NCI-H1092 treated with DMSO at 0.1 percent for 48 hours (cell line): ENCODE measurements at places on chromosomes 11 and 22.

- DNase-seq = peak; percentile 65
Observed at GRCh38 chr11:73322382-73323306, 14.6 kb downstream of the ARHGEF17 start.

- DNase-seq = no peak
Observed at GRCh38 chr11:12284316-12285050, 92.9 kb upstream of the PARVA start.

DNA sequence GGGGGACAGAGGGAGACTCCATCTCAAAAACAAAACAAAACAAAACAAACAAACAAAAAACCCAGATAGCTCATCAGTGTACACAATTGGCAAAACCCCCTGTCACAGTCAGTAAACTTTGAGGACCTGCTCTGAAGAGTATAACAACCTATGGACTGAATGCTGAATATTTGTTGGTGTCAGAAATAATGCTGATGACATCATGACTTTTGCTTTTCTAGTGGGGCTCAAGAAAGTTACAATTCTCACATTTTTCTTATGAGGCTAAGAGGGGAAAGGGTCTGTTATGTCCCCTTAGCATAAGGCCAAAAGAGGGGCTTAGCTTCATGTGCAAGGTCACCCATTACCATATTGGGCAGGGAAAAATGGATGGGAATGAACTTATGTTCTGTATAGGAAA lies 207.4 kb downstream of the NELL1 start:
- DNase-seq = no peak

DNA sequence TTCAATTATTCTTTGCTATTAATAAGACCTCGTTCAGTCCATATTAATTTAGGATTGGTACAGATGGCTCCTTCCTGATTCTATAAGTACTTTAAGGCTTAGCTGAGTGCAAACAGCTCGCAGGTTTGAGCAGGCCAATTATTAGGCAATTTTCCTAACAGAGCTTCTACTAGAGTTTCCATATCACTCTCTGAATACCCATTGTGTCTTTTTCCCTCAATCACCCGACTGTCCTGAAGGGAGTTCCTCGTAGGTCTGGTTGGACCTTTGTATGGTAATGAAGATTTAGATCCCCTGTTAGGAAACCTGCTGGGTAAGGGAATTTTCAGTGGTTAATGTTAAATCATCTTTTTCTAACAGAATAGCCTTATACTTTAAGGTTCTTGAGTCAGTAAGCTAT lies 61.1 kb downstream of the ARHGAP42 start:
- no peak for DNase-seq

DNA sequence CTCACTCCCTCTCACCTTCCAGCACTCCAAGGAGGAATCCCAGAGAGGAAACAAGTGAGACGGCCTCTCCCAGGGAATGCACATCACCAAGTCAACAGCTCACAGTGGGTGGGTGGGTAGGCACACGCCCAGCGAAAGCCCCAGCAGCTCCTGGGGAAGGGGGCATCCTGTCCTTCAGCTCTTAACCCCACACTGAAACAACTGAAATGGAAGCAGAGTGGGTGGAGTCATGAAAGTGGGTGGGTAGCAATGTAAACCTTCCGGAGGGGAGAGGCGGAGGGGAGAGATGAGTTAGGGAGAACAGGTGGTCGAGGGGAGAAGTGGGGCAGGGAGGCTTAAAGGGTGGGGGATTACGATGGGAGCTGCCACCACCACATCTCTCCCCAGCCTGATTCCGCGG lies 5.4 kb downstream of the MCHR1 start:
- no peak for DNase-seq

- no peak for DNase-seq
Observed at GRCh38 chr22:30423301-30423958, 2.1 kb upstream of the MTFP1 start.

GRCh38 chr11:22670830-22671229 lies 4.4 kb downstream of the GAS2 start:
- DNase-seq = peak; percentile 25

- DNase-seq = no peak
Observed at GRCh38 chr11:576811-577610, 741 bp downstream of the PHRF1 start.

- DNase-seq = no peak
Observed at GRCh38 chr11:62644220-62644619, 2.2 kb downstream of the GANAB start.

DNA sequence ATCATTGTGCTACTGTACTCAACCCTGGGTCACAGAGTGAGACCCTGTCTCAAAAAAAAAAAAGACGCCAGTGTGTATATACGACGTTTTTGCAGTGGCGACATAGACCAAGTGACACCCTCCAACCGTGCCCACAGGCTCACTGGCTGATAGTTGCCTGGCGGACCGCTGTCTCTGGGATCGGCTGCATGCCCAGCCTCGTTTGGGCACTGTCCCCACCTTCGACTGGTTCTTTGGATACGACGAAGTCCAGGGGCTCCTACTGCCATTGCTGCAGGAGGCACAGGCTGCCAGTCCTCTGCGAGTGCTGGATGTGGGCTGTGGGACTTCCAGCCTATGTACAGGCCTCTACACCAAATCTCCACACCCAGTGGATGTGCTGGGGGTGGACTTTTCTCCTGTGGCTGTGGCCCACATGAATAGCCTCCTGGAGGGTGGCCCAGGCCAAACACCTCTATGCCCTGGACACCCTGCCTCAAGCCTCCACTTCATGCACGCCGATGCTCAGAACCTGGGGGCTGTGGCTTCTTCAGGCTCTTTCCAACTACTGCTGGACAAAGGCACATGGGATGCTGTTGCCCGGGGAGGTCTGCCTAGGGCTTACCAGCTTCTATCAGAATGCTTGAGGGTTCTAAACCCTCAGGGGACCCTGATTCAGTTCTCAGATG lies 1.3 kb downstream of the CSKMT start:
- DNase-seq = no peak

DNA sequence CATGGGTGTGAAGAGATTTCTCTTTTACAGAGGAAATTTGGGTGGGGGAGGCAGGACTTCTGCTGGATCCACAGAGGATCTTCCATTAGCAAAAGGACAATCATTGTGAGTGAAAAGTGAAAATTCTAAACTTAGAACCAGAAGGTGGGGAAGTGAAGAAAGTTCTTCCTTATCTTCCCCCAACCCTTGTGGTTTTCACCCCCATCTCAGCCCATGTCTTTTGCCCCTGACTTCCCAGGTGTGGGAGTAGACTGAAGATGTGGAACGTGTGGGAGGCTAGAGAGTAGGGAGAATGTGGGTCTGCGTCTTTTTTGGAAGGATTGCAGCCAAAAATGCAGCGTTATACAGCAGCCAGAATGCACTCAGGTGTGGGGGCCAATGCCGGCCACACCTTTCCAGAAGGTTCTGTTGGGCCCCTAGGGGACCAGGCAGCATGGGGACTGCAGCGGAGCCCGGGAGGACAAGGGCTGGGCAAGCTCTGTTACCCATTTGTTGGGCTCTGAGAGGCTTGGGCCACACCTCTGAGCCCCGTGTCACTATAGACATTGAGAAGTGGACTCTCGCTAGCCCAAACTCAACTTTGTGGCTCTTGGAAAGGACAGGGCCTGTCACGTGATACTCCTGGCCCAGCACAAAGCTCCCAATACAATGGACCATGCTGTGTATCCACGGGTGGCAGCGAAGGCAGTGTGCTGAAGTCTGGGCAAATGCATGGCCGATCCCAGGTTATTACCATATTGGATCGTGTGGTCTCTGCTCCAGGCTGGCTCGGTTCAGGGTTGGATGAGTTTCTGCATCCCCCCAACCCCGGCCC lies 32.8 kb upstream of the LINC01488 start:
- no peak for DNase-seq

- no peak for DNase-seq
Observed at GRCh38 chr22:19784384-19785175, 24.0 kb downstream of the TBX1 start.

- no peak for DNase-seq
Observed at GRCh38 chr11:111204211-111204610, 41.3 kb upstream of the POU2AF2 start.

- DNase-seq = peak; percentile 72
Observed at GRCh38 chr11:119361056-119361787, 14.7 kb upstream of the MFRP start.

DNA sequence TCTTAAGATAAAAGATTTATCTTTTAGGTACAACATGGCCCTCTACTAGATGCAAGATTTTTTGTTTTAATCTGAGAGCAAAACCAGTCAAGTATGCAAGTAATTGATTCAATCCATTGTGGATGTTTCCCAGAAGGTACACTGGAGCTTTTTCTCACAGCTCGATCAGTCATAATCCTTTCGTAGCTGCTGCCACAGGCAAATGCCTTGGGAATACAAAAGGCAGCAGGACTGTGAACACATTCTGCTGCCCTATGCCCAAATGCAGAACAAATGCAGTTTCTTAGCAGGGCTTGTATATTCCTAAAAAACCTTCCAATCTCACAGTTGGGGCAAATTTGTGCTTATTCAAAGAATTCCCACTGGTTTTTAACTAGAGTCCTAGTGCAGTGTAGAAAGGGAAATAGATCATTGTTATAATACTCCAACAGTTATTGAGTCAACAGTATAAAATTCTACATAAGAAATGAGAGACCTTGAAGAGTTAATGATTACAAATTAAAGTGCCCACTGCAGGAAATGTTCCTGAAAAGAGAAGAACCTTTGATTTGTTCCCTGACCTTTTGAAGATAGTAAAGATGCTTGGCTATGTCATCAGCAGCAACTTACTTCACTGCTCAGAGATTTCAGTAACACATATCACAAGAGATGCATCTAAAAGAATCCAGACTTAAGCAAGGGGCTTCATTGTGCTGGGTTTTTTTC lies 14.1 kb downstream of the LPXN start:
- no peak for DNase-seq

GRCh38 chr11:65777821-65778361 lies 2.9 kb downstream of the AP5B1 start:
- DNase-seq = no peak

- DNase-seq = no peak
Observed at GRCh38 chr11:2203440-2204259, 32.0 kb upstream of the TH start.

DNA sequence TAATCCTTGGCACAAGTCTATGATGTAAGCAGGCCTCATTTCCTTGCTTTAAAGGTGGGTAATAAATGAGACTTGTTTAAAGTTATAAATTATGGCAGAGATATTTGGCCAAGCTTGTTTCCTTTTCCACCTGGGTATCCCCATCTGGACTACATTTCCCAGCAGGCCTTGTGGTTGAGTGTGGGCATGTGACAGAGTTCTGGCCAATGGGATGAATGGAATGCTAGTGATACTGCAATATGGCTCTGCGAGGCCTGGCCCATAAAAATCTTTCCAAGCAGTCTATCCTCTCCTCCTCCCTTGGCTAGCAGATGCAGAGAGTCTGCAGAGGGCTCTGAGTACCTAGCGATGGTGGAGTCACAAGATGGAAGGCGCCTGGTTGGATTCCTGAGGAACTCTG lies 102.5 kb downstream of the TIMP3 start:
- peak; percentile 27 for DNase-seq

DNA sequence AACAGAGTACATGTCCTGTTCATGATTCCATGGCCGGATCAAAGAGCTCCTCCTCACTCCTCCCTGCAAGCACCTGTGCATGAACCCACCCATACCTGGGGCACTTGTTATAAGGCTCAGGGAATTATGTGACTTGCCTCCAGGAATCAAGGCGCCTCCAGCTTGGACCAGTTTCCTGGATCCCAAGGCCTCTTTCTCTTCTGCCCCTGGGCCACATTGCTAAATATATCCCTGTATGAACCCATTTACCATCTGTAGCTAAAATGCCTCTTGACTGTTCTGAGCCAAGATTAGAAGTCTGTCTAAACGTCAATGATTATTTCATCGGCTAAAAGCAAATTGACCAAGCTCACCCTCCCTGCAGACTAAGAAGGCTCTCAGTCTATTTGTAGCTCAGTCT lies 135.6 kb downstream of the KIRREL3 start:
- no peak for DNase-seq

DNA sequence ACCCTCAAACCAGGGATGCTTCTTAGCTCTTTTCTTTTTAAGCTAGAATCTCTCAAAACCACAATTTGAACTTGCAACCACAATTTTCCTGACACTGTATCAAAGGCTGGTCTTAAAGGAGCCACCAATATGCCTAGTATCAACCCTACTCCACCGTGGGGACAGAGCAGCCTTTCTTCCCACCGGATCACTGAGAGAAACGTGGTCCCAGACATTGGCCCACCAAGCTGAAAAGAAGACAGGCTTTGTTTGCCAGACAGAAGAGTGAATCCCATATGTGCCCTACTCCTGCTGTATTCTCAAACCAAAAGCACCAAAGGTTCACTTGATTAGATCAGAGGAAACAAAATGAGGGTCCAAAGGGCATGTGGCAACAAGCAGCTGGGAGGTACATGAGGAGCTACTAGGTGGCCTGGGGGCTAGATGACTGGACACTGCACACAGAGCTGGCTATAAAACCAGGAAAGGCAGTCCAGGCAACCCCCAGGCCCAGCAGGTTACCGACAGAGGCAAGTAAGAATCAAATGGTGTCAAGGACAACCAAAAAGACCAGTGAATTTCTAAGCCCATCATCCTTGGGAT lies 3.6 kb upstream of the VWCE start:
- no peak for DNase-seq

DNA sequence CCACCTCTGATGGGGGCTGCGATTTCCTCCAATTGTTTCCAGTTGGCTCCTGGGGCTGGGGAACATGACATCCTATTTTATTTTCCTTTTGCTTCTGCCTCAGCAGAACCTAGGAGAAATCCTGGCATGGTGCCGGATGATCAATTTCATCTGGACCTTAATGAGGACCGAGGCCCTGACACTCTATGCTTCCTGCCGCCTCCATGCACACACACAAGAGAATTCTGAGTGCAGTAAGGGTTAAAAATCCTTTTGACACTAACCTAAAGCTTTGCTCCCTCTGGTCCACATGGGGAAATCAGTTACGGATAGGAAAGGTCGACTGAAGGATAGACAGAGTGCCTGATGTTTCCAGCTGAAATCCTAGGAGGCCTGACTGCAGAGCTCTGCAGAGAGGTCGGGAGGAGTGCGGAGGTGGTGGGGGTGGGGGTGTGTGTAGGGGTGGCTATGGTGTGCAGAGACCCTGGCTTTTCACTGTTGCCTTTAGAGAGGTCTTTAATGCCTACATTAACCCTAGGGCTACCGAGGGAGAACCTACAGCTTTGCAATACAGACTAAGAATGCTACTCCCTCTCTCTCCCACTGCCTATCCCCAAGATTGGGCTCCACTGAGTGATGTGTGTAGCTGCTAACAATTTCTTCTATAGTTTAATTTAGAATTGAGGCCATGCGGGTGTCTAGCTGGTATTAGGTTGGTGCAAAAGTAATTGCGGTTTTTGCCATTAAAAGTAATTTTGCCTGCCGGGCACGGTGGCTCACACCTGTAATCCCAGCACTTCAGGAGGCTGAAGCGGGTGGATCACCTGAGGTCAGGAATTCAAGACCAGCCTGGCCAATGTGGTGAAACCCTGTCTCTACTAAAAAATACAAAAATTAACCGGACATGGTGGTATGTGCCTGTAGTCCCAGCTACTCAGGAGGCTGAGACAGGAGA lies 53.6 kb upstream of the INCENP start:
- no peak for DNase-seq
